Large intestine (tissue), 12 donors: ENCODE measurements at places on chromosomes 5 and 9.

DNA sequence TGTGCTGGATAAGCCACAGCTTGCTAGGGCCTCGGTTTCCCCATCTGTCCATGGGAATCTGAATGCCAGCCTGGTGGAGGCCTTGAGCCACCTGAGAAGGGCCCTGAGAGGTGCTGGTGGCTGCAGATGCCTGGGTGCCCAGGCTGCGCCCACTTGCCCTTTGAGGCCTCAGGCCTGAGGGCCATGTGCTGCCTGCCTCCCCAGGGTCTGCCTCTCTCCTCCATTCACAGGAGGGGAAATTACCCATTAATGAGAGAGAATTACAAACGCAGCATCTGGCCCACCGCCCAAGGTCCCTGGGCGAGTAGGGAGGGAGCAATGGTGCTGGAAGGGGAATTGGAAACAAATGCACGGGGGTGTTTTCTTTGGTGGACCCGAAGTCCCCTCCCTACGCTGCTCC lies 59.6 kb downstream of the BARX1 start:
- no peak for DNase-seq

DNA sequence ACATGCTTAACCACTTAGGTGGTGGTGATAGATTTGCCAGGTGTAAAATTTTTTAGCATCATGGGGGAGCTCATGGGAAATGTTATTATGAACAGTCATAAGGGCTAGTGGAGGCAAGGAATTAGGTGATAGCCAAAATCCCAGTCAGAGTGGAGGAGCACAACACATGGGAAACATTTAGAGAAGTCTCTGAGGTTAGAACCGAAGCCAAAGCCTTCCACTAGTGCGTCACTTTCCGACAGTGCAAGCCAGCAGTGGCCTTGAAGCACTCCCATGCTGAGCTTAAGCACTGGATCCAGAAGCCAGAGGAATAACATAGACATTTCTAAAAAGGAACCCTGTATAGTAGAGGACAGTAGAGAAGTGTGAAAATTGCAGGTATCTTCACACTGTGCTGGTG lies 101.5 kb upstream of the SNX2 start:
- no peak for DNase-seq

DNA sequence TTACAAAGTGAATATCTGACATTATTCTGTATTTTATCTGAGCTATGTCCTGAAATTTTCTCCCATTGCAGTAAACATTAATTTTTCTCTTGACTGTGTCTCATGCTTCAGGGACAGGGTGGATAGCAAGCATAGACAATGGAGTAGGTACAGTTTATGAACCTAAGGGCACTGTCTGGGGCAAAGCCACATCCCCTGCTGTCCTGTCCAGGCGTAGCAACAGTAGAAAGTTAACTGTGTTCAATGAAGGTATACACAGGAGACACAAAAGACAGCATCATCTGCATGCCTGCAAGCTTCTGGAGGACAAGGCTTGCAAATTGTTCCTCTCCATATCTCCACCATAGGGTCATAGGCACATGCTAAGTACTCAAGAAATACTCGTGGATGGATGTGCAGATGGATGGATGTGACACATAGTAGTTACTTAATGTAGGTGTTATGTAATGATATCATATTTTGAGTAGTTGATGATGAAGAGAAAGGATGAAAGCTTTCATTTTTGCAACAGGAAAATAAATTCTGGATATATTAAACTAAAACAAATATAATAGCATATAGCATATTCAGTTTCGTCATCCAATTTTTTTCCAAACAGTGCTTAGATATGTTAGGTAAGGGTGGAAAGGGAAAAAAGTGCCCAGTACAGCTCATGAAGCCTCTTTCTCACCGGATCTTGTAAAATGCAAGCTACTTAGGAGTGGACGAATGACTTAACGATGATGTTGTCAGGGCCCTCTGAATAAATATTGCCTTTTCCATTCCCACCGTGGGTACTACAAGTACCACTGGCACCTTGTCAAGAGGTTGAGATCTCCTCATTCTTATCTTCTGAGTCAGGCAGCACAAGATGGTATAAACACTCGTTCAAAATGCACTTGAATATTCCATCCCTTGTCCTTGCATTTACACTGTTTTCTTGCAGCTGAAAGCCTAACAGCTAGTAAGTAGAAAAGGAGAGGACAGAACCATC lies 19.9 kb upstream of the ZSWIM6 start:
- DNase-seq, result no peak

DNA sequence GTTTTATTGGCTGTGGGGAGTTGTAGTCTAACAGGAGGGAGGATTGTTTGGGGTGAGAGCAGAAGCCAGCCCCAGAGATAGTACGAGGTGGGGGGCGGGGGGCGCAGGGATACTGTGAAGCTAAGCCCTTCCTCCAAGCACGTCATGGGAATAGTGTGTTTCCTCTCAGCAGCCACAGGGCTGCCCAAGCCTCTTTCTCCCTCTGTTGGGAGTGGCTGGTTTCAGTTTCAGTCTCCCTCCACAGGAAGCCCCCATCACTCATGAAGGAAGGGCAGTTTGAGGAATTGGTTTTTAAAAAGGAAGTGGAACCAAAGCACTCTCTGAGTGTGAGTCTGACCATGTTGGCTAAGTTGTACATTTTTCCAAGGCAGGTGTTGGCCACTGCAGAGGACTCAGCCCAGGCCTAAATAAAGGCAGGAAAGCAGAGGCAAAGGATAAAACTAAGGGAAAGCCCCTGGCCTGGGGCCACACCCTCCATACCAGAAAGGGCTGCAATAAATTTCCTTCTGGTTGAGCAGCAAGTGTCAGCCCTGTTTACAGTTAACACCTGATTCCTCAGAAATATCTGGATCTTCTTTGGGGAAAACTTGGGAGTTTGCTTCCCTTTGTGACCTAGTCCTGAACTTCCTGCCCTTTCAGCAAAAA lies 3.2 kb downstream of the RAB24 start:
- peak; percentile 89 for DNase-seq

- DNase-seq, result no peak
Measured at GRCh38 chr5:7540736-7541485, 145.0 kb downstream of the ADCY2 start.
